ENCODE measurements at places on chromosomes 5 and 9.

DNA sequence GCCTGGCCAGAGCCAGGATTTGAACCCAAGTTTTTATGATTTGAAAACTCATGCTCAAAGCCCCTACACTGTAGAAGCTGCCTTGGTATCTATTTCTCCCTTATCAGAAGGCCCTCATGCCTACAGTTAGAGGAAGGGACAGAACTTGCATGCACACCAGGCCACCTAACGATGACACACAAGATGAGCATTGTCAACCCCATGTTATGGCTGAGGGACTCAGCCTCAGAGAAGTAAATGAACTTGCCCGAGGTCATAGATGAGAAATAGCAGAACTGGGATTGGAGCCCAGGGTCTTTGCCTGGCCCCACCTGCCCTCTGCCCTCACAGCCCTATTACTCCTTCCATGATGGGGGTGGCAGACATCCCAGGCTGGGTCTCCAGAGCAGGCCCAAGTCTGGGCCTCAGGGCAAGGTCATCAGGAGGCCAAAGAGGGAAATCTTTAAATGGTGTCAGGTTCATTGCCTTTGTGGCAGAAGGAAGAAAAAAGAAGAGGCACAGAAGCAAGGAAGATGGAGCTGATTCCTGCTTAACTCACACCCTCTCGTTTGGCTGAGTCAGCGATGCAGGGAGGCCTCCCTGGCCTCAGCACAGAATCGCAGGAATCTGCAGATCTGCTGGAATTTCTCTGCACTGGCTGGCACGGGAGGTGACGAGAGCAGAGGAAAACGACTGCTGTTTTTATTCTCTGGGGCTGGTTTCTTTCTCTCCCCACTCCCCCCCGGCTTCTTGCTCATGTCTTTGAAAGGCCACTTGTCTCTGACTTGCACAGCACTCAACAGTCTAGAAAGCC, 20.6 kb upstream of the CRB2 start:
- no peak for DNase-seq

DNA sequence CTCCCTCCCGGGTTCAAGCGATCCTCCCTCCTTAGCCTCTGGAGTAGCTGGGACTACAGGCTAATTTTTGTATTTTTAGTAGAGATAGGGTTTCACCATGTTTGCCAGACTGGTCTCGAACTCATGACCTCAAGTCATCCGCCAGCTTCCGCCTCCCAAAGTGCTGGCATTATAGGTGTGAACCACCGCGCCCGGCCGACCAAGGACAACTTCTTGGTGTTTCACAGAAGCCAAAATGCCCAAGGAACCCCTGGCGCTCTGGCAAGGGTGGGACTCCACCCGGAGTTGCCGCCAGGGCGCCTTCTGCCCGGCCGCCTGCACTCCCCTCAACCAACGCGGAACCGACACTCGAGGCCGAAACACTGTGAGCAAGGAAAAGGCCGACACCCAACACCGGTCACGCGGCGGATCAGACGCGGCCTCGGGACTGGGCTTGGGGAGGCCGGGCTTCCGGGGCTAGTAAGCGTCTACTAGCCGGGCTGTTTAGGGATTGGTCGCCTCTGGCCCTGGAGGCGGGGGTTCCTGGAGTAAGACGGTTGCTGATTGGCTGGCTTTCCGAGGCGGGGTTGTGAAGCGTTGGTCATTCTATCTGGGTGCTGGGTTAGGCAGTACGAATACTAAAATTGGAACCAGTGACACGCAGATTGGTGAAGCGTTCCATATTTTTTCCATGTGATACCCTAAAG, 7.7 kb upstream of the CFAP157 start:
- peak; percentile 76 for DNase-seq

GRCh38 chr9:112061152-112061740, 113.9 kb downstream of the SUSD1 start:
- no peak for DNase-seq

DNA sequence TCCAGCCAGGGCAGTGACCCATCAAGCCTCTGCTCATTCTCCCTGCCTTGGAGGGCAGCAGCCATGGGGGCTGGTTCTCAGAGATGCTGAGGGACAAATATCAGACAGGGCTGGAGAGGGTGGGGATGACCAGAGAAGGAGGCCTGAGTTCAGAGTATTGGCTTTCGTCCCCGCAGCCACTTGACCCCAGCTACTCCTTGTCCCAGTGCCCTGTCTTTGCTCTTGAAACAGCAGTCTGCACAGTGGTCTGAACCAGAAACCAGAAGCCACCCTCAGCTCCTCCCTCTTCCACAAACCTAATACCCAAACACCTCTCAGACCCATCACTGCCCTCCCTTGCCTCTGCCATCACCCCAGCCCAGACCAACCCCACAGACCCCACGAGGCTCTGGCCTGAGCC, 36.3 kb upstream of the SMIM23 start:
- no peak for DNase-seq

Measured in activated T-helper 9 cell treated with anti-CD3 and anti-CD28 coated beads, Interleukin-2, amount 50 U/mL, for 16 hours (primary cell).